ENCODE measurements at places on chromosomes 12 and 14. TPM values are rescaled to one million over a fixed set of nuclear protein-coding genes. Genes with fewer than 3 reads are reported as not detected.

DNA sequence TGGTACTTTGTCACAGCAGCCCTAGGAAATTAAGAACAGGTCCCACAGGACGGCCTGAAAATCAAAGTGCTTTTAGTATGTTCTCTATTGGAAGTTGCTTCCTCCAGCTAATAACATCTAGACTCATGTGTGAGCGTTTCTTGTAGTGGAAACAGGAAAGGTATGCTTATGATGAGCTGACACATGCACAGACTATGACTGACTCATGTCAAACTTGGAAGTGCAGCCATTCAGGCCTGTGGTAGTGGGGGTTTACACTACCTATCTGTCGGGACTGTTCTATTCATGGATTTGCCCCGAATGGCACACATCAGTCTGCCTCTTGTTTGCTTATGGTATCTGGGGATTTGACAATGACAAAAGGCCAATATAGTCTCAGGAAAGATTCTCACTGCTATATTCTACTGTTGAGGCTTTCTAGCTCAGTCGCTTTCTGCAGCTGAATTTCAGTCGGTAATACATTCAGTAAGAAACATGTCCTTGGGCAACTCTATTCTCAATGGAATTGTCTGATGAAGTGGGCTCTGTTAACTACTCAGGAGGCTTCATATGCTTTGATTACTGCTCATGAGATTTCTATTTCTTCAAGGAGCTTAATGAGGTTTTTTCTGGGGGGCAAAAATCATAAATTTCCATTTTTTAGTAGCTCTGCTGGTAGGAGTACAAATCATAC, 270.3 kb upstream of the DAAM1 start:
- no peak for DNase-seq

DNA sequence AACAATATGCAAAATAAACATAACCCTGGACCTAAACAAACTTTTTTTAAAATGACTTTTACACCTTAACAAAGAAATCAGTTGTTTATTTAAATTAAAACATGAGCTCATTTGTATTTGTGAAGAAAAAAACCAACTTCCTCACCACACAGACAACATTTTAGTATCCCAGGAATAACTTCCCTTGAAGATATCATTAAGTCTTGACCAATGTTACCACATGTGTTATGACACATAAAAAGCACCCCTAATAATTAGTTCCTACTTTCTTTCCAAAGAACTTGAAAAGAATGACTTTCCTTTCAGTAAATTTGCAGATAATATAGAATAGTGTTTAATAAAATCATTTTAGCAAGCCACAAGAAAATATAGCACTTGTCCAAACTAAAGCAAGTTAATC, 42.4 kb downstream of the DUSP16 start:
- no peak for DNase-seq

DNA sequence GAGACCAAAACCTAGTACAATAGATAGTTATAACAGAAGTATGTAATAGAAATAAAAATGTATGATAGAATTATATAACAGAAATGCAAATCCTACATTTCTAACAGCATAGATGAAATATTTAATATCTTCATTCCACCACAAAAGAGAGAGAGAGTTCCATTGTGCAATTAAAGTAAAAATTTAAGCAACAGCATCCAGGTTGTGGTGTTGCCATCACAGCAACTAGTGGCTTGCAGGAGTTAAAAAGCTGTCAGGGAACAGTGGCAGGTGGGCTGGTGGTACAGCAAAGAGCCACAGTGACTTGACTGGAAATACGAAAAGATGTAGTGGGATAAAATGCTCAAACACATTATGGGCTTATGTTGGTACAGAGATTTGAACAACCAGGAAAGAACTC, 57.1 kb upstream of the MDM1 start:
- DNase-seq: no peak

DNA sequence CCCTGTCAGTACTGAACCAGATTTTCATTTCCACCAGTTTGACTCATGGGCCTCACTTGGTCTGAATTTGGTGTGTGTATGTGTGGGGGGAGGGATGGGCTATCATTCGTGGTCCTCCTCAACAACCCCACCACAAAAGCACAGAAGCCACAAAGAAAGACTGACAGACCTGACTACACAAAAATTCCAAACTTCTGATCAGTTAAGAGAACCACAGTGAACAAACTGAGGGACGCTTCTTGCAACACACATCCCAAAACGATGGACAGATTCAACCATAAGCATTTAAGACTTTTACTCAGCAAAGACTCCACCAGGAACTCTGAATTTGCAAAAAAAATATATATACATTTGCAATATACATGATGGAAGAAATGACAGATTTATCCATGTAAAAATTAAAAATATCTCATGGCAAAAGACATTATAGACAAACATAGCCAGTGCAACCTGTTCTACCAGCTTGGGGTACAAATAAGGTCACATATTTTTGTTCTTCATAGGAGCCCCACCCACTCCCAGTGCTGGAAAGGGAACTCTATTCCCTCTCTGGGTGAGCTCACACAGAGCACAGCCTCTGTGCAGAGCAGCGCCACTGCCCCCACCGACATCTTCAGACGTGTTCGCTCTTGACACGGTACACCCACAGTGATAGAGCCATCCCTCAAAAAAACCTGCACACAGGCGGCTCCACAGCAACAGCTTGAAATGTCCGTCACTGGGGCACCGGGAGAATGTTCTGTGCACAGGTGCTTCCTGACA, 49.7 kb downstream of the JAG2 start:
- no peak for DNase-seq

DNA sequence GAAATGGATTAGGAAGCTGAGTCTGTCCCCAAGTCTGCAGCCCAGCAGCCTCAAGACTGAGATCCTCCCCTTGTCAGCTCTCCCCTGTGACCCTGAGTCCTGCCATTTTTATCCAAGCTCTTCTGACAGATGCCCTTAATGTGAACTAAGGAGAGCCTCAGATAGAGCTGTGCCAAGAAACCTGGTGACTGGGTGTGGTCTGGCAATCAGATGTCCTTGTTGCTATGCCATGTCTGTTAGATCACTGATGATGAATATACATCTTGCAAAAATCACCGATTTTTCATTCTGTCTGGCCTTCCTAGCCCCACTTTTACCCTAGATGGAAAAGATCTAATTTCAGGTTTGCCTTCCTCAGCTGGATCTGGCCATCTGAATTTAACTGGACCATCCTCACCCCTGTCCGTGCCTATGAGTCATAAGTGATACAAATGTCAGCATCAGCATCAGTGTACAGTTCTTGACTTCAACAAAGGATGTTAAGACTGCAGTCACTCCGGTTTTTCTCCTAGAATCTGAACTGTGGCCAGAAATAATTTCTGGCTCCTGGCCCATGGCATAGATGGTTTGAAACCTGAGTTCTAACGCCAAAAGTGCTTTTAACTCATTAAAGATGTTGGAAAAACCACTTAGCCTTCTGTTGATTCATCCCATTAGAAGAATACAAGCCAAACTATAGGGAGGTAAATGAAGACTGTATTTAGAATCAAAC, 61.2 kb upstream of the GRIP1 start:
- no peak for DNase-seq

DNA sequence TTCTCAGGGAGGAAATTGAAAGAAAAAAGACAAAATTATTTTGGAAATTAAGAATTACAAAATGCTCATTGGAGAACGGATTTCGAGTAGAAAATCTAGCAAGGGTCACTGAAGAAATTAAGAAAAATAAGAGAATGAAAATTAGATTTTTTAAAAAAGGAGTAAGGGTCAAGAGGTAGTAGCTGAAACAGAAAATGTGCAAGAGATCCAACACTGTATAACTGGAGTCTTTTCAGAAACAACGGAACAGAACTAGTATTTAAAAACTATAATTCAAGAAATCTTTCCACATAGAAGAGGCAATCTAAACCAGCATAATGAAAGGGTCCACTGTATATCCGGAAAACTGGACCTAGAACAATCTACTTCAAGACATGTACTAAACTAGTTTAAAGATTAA, 28.2 kb downstream of the ATP2B1 start:
- DNase-seq: no peak

DNA sequence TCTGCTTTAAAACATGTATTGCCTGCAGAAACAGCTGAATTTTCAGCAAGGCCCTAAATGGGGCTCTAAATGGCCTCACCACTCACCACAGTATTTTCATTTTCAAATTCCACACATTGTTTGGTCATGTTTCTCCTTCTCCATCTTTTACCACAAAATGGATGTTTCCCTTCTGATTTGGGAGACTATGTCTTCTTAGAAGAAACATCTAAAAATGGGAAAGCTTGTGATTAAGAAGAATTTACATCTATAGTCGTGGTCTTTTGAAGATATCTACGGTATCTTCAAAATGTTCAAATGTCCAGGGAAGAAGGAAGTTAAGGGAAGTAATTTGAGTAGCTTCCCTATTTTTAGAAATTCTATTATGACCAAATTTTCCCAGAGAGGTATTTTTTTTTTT, 20.7 kb upstream of the TUBA1C start:
- no peak for DNase-seq

- DNase-seq: no peak
These were observed 11.7 kb downstream of the HDAC7 start for GRCh38 chr12:47808050-47808449.

DNA sequence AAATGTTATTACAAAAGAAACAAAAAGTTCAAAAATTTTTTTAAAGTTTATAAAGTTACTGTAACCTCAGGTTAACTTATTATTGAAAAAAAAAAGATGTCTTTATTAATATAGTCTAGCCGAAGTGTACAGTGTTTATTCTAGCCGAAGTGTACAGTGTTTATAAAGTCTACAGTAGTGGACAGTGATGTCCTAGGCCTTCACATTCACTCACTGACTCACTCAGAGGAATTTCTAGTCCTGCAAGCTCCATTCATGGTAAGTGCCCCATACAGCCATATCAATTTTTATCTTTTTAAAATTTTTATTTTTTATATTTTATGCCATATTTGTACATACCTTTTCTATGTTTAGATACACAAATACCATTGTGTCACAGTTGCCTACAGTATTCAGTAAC, 10.4 kb downstream of the ATG2B start:
- DNase-seq: no peak

- DNase-seq: no peak
These were observed 30.4 kb upstream of the KCNA5 start for GRCh38 chr12:5013266-5013730.

GRCh38 chr12:125013816-125014442, 20.5 kb downstream of the BRI3BP start:
- DNase-seq: no peak

DNA sequence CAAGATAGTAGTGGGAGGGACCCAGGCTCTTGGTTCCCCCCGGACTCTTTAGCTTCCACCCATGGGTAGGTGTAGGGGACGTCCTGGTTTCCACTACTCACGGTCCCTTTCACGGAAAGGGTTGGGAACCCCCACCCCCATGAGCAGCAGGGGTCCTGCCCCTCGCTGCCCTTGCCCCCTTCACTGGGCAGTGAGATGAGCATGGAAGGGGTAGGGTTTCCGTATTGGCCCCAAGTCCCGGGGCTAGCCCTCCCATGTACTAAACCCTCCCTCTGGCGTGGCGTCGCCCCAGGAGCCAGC, 12.7 kb downstream of the AGAP2 start:
- no peak for DNase-seq

- DNase-seq: no peak
These were observed 524.5 kb downstream of the GALC start for GRCh38 chr14:87468531-87468930.

DNA sequence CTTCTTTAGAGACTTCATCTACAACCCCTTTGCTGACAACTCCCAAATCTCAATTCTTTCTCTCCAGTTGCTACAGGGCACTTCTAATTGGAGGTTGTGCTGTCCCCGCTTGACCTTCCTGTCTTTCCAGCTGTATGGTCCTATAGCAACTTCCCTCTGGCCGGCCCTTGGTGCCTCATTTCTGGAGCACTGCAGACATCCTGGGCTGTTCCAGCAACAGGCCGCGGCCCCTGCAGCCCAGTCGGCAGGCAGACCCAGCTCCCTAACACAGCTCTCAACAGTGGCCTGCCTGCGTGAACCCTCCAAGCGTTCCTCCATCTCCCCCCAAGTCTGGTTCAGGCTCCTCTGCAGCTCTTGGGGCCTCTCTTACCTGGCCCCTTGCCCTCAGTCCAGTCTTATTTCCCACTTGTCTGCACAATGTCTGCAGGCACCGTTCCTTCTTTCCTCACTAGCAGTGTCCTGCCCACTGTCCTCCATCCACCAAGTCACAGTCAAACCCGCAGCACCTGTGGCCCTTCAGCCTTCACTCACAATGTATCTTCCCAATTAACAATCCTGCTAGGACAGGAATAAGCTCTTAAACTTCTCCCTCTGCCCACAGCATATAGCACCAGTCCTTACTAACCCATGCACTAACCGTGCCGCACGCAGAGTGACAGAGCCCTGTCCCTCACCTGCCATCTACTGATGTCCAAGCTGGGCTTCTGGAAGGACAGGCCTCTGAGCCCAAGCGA, 1.6 kb upstream of the EML1 start:
- DNase-seq: no peak

- DNase-seq: peak; percentile 76
These were observed 3.4 kb downstream of the PLEKHG3 start for GRCh38 chr14:64707661-64708060.

- DNase-seq: no peak
These were observed 1206.0 kb upstream of the TMEM132C start for GRCh38 chr12:127060933-127061332.

DNA sequence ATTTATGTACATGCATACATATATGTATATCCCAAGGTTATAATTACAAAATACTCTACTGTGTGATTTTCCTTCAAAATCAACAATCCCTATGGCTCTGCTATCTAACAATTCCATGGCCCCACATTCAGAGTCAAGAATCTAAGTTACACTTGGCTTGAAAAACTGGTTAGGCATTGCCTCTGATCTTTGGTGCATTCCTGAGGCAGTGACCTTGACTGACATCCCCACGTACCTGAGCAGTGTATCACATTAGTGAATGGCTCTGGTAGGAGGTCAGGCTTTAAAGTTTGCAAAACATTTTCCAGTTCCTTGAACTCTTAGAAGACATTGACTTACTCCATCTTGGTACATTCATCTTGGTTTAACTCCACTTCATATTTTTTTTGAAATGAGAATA, 8.5 kb upstream of the STON2 start:
- DNase-seq: peak; percentile 86

DNA sequence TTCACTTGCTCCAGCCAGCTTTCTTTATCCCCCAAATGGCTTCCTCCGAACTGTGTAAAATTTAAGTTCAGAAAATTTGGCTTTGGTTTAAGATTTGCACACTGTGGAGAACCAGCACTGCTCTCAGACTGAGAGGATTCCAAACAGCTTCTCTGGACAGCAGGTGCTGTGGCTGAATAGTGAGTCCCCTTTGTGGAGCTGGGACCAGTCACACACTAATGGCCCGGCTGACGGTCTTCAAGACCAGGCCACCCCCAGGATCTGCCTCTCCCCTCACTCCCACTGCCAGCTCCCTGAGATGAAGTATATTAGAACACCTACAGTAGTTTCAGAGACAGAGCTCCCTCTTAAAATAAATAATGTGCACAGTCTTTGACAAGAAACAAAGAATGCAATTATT, 267.3 kb downstream of the BCAT1 start:
- no peak for DNase-seq

LRIG3 gene
- total RNA-seq: 25.5 TPM

COL2A1 gene
- total RNA-seq: 0.69 TPM

ASB2 gene
- total RNA-seq: 1.4 TPM

JAG2 gene
- 5.7 TPM for total RNA-seq

TAS2R19 gene
- not detected for total RNA-seq

GSG1 gene
- total RNA-seq: 1.2 TPM

ATL1 gene
- total RNA-seq: 5.3 TPM

All from epithelial cell of proximal tubule (primary cell).